ENCODE measurements at places on chromosomes 2 and 18. TPM values are rescaled to one million over a fixed set of nuclear protein-coding genes. Genes with fewer than 3 reads are reported as not detected.

DRC1 gene
- 0.18 TPM for total RNA-seq

SCYGR6 gene
- not detected for total RNA-seq

CNDP1 gene
- not detected for total RNA-seq

SPATA3 gene
- total RNA-seq: not detected

GRCh38 chr2:22795287-22795866 is 589.6 kb upstream of the KLHL29 start:
- DNase-seq: no peak

DNA sequence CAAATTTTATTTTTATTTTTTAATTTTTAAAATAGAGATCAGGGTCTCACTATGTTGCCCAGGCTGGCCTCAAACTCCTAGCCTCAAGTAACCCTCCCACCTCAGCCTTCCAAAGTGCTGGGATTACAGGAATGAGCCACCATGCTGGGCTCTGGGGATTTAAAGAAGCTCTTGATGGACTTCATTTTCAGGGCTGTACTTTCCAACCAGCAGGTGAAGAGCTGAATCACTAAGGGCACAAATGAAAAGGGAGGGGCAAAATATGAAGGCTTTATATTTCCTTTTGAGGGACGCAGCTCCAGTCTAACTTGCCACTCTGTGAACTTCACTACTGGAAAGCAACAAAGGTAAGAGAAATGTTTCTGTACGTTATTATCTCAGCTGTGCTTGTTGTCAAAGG is at the start of gene SERPINB11:
Gene SERPINB11 (plus strand): TSS at position 301 of the 400 bp plus-strand sequence. CDS start 7,234 bp downstream, outside the sequence.
- DNase-seq: no peak

- no peak for DNase-seq
Observed at GRCh38 chr18:37438417-37439180, 127.0 kb downstream of the CELF4 start.

DNA sequence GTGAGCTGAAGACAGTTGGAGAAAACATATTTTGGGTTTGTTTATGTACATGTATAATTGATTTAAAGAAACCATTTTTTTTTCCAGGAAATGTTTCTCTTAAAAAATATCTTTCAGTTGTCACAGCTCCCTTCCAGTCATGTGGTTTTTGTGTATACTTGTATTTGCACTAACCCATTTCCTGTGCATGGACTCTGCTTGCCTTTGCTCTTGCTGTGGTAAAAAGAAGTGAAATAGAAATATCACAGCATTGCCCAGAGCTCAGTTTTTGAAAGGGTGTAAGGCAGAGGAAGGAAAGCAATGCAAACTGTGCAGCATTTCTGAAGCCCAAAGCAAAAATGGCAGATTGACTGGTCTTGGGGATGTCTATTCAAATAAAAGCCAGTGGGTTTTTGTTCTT is 10.4 kb upstream of the DOCK10 start:
- DNase-seq: no peak

GRCh38 chr18:11986061-11986460 is 4.8 kb downstream of the IMPA2 start:
- no peak for DNase-seq

- peak; percentile 27 for DNase-seq
Observed at GRCh38 chr2:106189764-106190468, 4.2 kb downstream of the UXS1 start.

GRCh38 chr2:109000738-109001137 is 11.7 kb upstream of the EDAR start:
- DNase-seq: no peak

DNA sequence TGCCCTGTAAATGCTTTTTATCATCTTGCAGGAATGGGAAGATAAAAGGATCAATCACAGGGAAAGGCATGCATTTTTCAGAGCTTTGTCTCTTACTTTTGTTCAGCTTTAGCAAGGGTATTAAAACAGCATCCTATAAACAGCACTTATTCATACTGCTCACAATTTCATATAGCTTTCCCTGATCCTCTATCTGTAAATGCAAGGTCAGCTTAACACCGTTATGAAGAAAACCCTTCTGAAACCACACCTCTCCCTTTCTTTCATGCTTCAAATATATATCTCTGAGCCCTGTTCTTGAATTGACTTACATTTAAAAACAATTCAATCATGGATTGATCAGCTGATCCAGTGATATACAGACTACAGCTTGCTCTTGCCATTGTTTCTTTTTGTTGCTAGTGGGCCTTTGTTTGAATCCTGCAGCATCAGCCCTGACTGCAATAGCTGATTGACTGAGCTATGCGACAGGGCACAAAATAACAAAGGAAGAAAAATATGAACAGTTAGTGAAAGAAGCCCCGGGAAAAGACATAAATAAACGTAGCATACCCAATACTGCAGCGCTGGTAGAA is 795.5 kb upstream of the CDH2 start:
- DNase-seq: no peak
